ENCODE measurements at places on chromosomes 12 and 14.

GRCh38 chr12:7581046-7581445, 77.5 kb upstream of the CD163 start:
- no peak for DNase-seq

- DNase-seq = no peak
Observed at GRCh38 chr12:45704968-45705367, 24.5 kb upstream of the ARID2 start.

DNA sequence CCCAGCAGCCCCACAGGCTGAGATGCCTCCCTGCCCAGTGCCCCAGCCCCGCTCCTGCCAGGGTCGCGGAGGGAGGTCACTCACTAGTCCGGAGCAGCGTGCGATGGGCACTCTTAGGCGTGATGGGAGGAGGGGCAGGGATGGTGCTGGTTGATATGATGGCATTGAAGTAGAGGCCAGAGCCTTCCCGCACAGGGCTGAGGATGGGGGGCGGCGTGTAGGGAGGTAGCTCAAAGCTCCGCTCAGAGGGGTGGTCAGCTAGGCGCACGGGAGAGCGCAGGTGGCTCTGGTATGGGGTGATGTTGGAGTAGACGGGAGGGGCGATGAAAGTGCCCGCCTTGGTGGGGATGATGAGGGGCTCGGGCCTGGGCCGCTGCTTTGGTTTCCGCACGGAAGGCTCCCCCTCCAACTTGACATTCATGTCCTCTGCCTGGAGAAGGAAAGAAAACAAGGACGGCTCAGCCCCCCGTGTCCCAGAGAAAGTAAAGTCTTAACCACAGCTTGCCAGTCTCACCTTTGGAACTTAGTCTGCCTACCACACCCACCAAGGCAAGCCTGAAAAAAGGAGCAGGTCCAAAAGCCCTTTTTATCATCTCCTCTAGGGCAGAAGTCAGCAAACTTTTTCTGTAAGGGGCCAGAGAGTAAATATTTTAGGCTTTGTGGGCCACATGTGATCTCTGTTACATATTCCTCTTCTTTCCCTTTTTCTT, 15.5 kb upstream of the PNMA1 start:
- no peak for DNase-seq

DNA sequence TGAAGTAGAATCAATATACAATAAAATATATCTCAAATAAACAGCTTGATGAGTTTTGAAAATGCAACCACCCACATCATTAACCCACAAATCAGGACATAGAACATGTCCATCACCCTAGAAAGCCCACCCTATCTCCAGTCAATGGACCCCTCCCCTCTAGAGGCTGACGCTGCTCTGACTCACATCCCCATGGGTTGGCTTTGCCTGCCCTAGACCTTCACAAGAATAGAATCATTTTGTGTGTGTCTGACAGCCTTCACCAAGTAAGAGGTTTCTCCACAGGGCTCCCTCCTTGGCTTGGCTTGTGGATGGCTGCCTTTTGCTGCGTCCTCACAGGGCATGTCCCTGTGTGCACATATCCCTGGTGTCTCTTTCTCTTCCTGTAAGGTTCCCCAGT, 250.2 kb upstream of the RTL1 start:
- no peak for DNase-seq

DNA sequence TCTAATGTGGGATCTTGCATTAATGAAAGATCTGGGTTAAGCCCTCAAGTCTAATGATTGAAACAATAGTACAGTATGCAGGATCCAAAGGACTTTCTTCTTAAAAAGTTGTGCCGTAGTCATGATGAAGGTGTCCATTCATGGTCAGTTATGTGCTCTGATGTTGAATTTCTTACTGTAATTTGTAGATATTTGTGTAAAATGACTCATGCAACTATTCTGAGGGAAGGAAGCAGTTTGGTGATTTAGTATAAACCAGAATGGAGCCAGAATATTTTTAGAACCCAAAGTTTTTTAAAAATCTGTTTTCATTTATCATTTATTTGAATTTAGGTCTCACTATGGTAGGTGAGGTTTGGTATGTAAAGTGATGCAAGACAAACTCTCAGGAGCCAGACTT, 151.2 kb downstream of the AKAP6 start:
- no peak for DNase-seq

- DNase-seq = no peak
Observed at GRCh38 chr12:22935501-22935900, 310.5 kb downstream of the ETNK1 start.

GRCh38 chr14:64724578-64724930, 20.3 kb downstream of the PLEKHG3 start:
- DNase-seq = no peak

GRCh38 chr14:54622192-54622958, 55.4 kb downstream of the SAMD4A start:
- no peak for DNase-seq

GRCh38 chr12:54562750-54563356, 13.5 kb downstream of the PDE1B start:
- no peak for DNase-seq

- no peak for DNase-seq
Observed at GRCh38 chr12:61009192-61009591, 1251.0 kb upstream of the USP15 start.

DNA sequence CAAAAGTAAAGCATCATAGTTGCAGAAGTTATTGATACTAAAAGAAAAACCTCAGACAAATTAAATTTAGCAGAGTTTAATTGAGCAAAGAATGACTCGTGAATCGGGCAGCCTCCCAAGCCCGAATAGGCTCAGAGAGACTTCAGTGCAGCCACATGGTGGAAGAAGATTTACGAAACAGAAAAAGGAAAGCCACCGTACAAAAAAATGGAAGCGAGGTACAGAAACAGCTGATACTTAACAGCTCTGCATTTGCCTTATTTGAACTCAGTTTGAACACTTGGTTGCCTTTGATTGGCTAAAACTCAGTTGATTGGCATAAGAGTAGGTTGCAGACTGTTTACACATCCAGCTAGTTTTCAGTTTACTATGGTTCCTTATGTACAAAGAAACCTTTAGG, 12.9 kb downstream of the TTC9 start:
- DNase-seq = no peak

DNA sequence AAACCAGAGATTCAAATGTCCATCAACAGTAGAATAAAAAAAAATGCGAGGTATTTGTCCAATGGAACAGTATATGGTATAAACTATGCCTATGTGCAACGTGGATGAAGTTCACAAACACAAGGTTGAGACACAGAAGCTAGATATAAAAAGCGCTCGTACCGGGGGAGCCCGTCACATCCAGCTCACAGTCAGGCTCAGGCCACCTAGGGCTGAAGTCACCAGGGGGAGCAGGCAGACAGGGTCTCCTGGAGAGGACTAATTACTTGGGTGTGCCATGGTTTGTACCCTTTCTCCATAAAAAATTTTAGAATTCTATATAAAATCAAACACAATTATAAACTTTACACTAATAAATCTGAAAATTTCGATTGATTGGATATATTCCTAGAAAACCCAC, 13.6 kb downstream of the AHNAK2 start:
- DNase-seq = no peak

DNA sequence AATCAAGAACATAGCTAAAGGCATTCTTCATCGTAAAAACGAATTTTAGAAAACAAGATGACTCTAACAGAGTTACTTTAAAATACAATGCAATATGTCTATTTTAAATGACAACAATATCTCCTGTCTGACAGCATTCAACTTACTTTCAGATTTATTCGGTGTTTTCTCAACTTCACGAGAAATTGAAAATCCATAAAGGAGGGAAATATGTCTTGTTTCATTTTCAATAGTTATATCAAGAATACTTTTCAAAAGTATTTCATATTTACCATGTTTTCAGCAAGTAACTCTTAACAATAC, 254.8 kb downstream of the DAD1 start:
- no peak for DNase-seq

DNA sequence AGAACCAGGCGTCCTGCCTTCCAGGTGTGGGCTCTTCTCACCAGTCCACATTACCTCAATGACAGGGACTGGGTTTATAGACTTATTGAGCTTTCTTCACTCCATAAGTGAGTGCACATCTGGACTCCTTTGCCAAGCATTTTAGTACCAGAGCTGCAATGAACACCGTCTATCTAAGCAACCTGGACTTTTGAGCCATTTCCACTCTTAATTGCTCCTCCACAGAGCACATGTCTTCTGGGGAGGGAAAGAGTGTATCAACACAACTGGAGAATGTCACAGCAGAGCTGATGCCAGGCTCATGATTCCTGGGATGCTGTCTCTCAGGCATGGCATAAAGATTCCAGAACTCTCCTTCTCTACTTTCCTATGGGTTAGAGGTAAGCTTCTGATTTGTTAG, 43.0 kb upstream of the BDKRB2 start:
- no peak for DNase-seq

GRCh38 chr12:1875608-1876007, 42.8 kb downstream of the CACNA2D4 start:
- no peak for DNase-seq

DNA sequence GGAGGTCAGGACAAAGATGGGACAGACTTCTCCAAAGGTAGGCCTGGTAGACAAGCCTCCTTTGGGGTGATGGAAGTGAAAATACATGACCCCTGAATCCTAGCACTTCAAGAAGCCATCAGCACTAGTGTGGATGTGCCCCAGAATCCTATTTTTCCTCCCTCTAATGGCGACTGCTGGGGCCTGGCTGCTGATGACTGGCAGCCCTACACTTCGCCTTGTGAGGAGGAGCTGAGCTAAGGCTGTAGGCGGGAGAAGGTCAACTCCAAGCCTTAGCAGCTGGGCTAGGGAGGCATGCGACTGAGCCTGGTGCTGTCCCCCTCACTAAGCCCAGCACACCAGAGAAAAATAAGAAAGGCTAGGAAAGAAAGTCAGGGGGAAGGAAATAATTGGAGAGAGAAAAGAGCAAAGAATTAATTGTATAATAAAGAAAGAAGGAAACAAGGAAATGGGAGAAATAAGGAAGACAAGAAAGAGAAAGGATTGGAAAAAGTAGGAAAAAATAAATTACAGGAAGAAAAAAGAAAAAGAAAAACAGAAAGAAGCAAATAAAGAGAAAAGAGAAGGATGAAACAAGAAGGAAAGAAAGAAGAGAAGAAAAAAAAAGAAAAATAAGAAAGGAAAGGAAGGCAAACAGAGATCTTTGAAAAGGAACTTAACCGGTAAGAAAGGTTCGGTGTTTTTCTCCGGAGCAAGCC, 4.7 kb upstream of the HOXC10 start:
- no peak for DNase-seq

- no peak for DNase-seq
Observed at GRCh38 chr14:91834571-91834970, 32.8 kb downstream of the TC2N start.

DNA sequence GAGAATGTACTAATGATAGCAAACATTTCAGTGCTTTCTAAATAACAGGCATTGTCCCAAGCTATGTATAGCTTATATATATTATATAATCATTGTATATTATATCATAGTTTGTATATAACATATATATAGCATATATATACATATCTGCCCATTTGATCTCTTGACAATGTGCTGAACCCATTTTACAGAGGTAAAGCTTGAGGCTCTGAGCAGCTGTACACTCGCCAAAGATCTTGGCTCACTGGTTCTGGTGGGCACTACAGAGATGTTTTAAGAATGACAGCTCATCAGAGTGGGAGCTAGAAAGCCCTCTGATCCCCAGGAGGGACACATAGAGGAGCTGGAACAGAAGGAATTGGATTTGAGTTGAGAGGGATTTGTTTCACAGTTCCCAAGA, 68.2 kb upstream of the ACTN1 start:
- no peak for DNase-seq

GRCh38 chr12:76038176-76038575, 6.6 kb upstream of the PHLDA1 start:
- no peak for DNase-seq

- DNase-seq = no peak
Observed at GRCh38 chr12:102511575-102511974, 31.2 kb upstream of the IGF1 start.

DNA sequence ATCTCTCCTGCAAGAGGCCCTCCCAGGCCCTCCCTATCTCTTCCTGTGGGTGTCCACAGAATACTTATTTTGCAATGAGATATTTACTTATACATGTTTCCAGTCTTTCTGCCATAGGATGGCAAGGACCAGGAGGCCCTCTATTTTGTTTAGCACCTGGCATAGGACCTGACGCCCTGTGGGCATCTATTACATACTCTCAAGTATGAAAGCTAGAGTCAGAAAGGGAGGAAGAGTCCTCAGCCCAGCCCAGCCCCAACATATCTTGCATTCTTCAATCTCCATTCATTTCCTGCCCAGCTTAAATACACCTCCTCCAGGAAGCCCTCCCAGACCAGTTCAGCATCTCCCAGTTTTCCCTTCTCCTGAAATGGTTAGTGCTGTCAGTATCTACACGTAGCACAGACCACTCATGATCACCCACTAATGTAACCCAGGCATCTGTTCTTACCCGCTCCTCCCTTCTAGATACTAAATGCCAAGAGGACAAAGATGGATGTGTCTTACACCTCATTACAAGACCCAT, 7.4 kb downstream of the FOXN4 start:
- DNase-seq = no peak

- peak; percentile 93 for DNase-seq
Observed at GRCh38 chr14:81400202-81400678, at the start of gene STON2. Gene STON2 (minus strand): TSS chr14:81400324. CDS start chr14:81398382, 1,942 bp downstream.

DNA sequence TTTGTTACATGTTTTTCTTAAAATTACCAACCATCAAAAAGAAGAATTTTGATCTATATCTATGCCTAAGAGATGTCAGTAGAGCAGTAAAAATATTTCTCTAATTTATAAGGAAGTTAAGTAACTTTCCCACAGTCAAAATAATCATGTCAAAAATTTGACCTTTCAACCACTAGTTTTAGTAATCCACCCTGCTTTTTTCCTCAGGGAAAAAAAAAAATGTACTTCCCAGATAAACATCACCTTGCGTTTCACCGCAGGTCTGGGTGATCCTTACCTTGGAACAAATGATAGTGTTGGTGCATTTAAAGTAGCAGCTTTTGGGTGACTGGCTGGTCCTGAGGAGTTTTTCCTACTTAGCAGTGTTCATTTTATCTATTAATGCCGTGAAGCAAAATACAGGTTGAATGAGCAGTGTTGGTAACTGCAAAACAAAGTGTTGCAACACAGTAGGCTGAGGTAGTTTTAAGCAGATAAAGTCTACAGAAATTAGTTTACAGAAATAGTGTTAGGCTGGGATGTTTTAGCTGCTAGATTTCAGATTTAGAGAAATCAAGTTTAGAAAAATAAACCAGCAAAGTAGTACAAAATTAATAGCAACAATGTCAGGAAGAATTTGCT, 137.2 kb upstream of the DNM1L start:
- no peak for DNase-seq
